Muscle of arm (tissue), 14 donors: ENCODE measurements at places on chromosomes 3 and 15. TPM values are rescaled to one million over a fixed set of nuclear protein-coding genes. Genes with fewer than 3 reads are reported as not detected.

The DENND4A gene
- polyA plus RNA-seq, result not detected

The IQCF5 gene
- not detected for polyA plus RNA-seq

The ATP8B4 gene
- polyA plus RNA-seq, result not detected

The FEZF2 gene
- polyA plus RNA-seq, result not detected

The SOX2 gene
- 3.3 TPM for polyA plus RNA-seq

The SEMA6D gene
- polyA plus RNA-seq, result 53.0 TPM

The ZPLD1 gene
- polyA plus RNA-seq, result not detected

The XYLB gene
- 3.8 TPM for polyA plus RNA-seq

- no peak for DNase-seq
Measured at GRCh38 chr3:76122007-76122406, 336.7 kb upstream of the ZNF717 start.

DNA sequence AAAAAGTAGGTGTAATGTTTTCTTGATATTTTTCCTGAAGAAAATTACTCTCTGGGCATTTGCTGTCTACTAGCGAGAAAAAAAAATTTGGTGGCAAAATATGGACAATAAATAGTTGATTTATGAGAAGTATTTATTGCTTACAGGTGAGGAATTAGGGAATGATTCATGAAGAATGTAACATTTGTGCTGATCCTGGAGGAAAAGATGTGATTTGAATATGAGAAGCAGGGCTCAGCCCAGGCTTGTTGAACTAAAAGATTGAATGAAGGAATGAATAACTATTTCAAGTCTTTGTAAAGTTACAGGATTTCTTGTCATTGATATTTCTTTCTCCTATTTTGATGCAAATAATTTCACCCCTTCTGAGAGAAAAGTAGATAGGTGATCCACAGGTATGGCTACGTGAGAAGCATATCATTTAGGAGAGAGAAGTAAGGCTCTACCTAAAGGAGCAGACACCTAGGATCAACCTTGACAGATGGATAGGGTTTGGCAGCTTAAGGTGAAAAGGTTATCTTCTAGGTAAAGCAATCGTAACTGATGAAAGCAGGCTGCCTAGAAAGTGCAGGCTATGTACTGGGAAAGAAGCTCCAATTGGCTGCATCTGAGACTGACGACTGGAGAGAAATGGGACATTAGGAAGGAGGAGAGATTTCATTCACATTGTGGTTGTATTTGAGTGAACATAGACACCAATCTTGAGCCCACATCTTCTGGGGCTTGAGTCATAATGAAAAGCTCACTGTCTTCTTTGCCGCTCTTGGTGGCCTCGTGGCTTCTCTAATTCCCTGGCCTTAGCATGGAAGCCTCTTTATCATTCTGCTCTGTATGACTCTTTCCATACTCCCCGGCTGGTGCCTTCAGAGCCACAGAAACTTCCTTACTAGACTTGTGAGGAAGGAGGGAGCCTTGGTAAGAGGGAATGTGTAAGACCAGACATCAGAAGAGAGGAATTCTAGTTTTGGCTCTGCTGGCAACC lies 106.5 kb downstream of the P3H2 start:
- DNase-seq, result no peak

DNA sequence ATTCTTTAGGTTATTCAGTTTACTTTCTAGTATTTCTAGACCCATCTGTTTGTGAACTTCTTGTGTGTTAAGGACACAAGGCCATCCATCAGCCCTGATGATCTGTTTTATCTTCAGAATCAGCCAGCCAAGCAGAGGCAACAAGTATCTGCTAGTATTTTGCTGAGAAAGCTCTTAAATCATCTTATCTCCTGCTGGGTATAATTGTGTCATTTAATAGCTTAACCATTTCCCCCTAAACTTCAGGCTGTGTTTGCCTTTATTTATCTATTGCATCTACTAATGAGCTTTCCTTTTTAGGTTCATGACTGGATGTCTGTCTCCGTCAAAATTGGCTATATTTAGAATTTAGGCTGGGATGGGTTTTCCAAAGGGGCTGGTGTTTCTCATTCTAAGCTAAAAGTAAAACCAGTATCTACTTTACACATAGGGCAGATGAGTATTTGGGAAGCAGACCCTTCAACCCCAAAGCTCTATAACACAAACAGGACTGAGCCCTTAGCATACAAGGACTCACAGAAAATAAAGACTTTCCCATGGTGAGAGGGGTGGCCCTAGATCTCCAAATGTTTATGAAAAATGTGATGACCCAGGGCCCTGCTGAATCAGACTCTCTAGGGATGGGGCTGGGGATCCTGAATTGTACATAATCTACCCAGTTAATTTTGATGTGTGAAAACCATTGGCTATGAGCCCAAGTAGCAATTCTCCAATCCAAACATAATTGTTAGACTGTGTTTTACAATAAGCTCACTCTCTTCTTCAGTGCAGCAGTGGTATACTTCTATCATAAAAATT lies 65.3 kb upstream of the PSMD6 start:
- DNase-seq, result no peak

GRCh38 chr3:128573160-128573559 lies 77.5 kb downstream of the RPN1 start:
- no peak for DNase-seq

GRCh38 chr3:55476515-55476914 lies 10.6 kb downstream of the WNT5A start:
- DNase-seq, result no peak

- no peak for DNase-seq
Measured at GRCh38 chr15:90054618-90055097, 47.6 kb downstream of the IDH2 start.

- no peak for DNase-seq
Measured at GRCh38 chr3:126612479-126613205, 42.3 kb downstream of the TXNRD3 start.

- no peak for DNase-seq
Measured at GRCh38 chr3:159266779-159267178, 464.9 kb downstream of the MFSD1 start.

DNA sequence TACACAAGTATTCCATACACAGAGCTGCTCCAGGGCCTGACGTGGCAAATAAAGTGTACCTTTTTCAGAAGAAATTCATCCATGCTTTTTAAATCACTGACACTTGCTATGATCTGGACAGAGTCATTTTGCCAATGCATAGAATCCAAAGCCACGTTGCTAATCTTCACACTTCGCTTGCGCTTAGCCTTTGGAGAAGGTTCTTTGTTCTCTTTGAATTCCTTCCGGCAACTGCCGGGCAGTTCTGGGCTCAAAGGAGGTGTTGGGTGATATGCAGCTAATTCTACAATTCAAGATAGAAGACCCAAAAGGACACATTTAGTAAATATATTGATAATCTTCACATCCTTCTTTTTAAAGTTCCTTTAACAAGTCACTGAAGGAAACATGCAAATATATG lies 69.9 kb downstream of the NR2E3 start:
- DNase-seq, result no peak

DNA sequence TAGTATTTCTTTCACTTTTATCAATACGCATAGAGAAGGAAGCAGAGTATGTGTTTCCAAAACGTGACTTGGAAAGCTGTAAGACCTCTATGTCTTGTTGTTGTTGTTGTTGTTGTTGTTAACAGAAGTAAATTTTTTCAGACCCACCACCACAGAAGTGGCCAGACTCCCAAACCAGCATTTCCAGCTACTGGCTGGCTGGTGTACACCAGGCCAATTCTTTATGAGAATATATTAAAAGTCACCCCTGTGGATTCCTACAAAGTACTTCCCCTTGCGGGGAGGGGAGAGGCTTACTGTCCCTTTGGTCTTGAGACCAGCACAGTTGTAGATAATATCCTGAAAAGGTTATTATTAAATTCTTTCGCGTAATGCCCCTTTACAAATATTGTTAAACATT lies 1.6 kb upstream of the FOXP1 start:
- DNase-seq, result no peak

- DNase-seq, result no peak
Measured at GRCh38 chr3:164927728-164928127, 150.6 kb downstream of the SI start.

DNA sequence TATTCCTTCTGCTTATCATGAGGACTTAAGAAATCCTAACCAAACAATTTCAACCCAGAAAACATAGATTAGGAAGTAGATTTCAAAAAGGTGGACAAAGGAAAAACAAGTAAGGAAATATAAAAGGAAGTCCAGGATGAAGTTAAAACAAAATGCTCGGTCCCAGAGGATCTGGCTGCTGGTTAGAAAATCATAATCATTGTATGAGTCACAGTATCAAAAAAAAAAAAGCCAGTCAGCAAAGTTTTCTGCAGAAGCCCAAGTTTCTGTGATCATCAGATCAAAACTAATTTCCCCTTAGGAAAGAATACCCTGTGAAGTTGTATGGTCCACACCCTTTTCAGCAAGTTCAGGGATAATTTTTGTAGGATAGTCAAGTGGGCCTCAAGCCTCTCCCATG lies 43.0 kb upstream of the LRTM1 start:
- no peak for DNase-seq

DNA sequence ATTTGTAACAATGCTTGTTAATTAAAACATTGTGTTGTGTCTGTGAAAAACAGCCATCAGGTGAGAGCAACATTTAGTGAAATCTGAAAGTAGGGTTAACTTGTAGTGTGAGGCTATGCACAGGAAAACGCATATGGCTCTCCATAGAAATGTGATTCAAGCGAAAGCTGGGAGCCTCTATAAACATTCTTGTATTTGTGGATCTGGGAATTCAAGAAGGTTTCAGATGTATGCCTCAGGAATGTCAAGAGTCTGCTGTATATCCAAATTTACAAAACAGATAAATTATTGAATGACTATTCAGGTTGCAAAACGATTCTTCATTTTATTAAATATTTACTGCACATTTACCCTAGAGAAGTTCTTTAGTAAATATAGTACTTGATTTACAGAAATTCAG lies 166.0 kb downstream of the THSD4 start:
- DNase-seq, result no peak

GRCh38 chr3:130773366-130773765 lies 26.7 kb upstream of the PIK3R4 start:
- peak; percentile 16 for DNase-seq

DNA sequence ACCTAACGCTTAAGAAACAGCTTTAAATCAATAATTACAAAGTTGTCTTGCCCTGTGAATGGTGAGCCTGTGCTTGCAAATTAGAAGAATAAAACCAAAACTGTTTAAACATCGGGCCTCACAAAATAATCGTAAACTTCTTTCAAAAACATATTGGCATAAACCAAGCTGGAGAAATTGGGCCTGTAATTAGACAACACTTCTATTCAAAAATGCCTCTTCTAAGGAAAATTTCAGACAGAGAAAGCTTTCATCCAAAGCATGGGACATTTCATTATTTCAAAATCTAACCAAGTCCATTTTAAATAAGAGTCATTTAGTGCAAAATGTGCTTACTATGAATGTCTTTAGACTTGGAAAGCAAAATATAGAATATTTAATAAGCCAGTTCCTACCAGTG lies 35.5 kb upstream of the GNB4 start:
- no peak for DNase-seq

DNA sequence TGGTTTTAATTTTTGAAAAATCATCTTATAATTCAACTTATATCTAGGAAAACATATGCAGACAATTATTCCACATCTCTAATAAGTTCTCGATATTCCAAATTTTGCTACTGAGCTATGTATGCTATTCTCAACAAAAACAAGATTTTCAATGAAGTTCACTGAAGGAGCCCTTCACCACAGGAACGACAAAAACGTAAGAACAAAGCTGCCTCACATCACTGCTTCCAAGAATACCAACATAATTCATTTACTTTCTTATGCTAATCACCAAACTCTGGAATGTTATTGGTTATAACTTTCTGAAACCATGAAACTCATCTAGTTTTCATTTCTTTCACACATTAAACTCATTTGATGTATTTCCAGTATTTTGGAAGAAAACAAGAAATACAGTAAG lies 49.7 kb downstream of the GNB4 start:
- DNase-seq, result no peak

- DNase-seq, result no peak
Measured at GRCh38 chr3:79258479-79258878, 509.3 kb downstream of the ROBO1 start.

GRCh38 chr3:36409862-36410261 lies 29.6 kb downstream of the STAC start:
- no peak for DNase-seq

DNA sequence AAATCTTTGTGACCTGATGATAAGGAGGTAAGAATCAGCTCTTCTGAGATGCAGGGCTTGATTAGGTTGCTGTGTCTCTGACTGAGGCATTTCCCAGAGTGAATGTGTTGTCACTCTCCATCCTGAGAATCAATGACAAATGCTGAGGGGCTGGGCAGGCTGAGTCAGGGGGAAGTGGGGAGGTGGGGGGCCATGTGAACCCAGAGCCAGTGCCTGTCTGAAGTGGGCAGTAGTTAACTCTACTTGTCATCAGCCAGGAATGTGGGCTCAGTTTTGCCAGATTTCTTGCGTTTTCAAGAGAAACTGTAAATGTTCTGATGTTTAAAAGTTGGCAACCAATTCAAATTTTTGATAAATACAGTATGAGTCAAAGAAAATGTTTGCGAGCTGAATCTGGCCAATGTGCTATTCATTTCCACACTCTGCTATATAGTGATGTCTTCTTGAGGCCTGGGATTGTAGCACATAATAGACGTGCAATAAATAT lies 3.1 kb upstream of the BNC1 start:
- no peak for DNase-seq

DNA sequence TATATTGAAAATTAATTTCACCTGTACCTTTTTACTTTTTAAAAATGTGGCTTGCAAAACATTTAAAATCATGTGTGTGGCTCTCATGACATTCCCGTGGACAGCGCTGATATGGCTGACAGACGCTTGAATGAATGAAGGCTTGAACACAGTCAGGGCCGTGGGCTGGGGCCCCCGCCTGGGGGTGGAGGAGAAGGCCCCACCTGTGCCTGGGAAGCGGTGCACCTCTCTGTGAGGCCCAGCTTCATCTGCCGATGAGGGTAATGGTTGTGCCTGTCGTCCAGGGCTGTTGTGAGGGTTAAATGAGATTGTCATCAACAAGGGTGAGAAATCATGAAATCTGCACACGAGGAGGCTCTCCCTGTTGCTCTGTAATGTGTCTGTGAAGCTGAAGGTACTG lies 85.9 kb upstream of the PRR23E start:
- no peak for DNase-seq

- DNase-seq, result no peak
Measured at GRCh38 chr3:156599089-156599874, 44.4 kb upstream of the SSR3 start.

DNA sequence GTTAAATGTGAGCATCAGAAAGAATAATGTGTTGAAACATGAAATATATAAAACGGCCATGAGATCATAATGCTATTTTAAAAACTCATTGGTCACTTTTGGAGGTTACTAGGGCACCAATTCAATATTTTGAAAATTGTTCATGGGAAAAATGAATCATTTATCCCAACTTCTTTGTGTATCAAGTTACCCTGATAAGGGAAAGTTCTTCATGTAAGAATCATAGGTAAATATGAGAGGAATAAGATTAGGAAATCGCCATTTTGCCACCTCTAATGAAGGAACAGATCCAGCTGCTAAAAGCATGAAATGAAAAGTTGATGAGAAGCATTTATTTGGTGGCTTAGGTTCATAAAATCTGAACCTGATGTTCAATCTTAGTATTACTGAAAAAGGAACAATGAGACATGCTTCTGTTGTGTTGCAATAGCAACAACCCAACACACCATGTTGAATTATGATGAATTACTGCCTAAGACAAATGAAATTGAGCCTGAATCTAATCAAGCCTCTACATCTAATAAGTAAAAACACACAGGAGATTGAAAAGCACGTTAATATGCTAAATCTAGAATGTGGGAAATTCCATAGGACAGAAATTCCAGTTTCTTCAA lies 32.5 kb downstream of the ABHD5 start:
- DNase-seq, result no peak
